Purkinje cell (primary cell): ENCODE measurements at places on chromosomes 1 and 21. TPM values are rescaled to one million over a fixed set of nuclear protein-coding genes. Genes with fewer than 3 reads are reported as not detected.

The ACOT11 gene
- polyA plus RNA-seq = 0.85 and 0.95 TPM in 2 replicates

The RBM11 gene
- 47.7 and 110 TPM in 2 replicates for polyA plus RNA-seq

The AQP10 gene
- polyA plus RNA-seq = not detected in 2 replicates

The TP73 gene
- polyA plus RNA-seq = not detected in 2 replicates
